ENCODE measurements at places on chromosomes 3 and 15.

DNA sequence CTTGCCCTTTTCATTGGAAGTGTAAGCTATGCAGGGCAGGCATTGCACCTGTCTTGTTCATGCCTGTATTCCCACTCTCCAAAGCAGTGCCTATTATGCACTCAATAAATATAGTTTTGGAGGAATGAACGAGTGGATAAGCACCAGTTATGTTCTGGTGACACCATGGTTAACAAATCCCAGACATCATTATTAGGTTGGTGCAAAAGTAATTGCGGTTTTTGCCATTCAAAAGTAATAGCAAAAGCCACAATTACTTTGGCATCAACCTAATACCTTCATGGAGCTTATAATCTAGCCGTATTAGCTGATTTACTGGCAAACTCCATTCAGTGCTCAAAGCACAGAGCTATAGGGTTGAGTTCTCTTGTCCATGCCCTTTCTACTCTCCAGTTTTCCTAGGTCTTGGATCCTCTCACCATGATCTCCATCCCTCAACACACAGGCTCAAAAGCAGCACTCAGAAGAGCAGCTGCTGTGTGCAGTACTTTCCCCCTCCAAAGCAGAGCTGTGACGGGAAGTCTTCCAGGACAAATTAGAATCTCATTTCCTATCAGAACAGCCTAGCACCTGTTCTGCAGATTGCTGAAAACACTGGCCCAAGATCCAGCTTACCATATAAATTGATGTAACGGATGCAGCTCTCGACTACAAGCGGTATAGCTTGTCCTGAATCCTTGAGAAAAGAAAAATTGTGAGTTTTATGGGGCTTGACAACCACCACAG is 63.2 kb upstream of the RAD18 start:
- no peak for DNase-seq

DNA sequence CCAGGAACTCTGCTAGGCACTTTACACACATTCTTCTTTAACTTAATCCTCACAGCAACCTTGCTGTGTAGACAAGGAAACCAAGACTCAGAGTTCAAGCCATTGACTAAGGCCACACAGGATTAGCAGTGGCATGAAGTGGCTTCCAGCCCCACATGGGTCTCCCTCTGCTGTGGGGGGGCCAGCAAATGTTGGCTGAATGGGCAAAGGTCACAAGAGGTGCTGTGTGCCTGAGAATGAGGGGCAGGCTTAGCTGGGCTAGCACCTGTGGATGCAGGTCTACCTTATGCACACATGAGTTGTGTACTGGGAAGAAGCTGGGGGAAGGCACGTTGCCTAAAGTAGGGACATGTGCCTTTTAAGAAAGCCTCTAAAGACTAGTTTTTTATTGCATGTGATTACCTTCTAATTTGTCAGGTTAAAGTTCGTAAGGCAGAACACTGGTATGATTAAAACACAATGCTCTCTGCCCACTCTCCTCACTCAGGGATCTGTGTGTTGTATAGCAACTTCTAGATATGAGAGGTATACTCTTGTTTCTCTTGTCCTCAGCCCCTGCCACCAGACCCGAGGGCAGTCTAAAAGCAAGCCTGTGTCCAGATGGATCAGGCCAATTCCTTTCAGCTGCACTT is 10.9 kb downstream of the BAHD1 start:
- DNase-seq: no peak

- no peak for DNase-seq
Observed at GRCh38 chr15:67256051-67256450, 1.5 kb downstream of the IQCH start.

- peak; percentile 23 for DNase-seq
Observed at GRCh38 chr3:189267981-189268613, 96.3 kb downstream of the TPRG1 start.

DNA sequence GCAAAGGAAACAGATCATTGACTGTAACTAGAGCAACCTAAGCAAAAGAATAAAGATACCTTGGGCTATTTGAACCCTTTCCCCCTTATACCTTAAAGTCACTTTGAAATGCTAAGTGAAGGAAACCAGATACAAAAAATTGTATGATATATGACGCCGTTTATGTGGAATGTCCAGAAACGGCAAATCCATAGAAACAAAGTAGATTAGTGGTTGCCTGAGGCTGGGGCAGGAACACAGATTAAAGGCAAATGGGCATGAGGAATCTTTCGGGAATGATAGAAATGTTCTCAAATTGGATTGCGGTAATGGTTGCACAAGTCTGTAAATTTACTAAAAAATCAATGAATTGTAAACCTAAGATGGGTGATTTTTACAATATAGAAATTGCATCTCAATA is 160.1 kb upstream of the CCDC54 start:
- DNase-seq: peak; percentile 78

GRCh38 chr3:53733446-53733845 is 112.8 kb downstream of the CHDH start:
- DNase-seq: no peak

DNA sequence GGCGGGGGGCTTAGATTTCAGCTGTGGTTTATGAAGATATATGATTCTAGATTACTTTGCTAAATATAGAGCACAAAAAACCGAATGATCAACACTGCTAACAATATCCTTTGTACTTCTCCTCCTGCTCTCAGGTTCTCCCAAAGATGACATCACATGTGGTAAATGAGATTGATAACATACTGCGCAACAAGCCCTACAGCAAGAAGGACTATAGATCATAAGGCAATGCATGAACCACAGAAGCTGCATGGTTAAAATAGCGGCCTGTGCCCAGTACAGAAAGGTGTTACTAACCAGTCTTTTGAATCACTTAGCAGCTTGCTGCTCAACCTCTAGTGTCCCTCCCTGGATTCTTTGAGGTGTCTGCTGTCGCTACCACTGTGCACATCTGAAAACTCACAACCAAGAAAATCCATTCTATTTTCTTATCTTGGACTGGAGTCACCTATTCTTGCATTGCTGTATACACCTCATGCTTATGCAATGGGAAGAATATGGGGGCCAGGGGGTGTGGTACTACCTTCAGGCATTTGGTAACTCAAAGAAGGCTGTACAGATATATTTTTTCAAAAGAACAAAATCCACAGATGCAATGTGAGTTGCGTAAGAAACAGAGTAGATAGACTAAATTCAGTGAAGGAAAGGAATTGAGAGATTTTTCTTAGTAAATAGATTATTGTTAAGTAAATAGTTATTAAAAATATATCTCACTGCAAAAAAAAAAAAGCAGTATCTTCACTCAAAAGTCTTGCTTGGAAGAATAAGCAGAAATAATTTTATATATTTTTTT is 18.2 kb downstream of the SSR3 start:
- no peak for DNase-seq

- no peak for DNase-seq
Observed at GRCh38 chr3:132218817-132219755, 98.1 kb upstream of the ACP3 start.

GRCh38 chr3:70749122-70749521 is 436.7 kb upstream of the MDFIC2 start:
- no peak for DNase-seq

- no peak for DNase-seq
Observed at GRCh38 chr3:158777161-158777873, 24.5 kb upstream of the MFSD1 start.

DNA sequence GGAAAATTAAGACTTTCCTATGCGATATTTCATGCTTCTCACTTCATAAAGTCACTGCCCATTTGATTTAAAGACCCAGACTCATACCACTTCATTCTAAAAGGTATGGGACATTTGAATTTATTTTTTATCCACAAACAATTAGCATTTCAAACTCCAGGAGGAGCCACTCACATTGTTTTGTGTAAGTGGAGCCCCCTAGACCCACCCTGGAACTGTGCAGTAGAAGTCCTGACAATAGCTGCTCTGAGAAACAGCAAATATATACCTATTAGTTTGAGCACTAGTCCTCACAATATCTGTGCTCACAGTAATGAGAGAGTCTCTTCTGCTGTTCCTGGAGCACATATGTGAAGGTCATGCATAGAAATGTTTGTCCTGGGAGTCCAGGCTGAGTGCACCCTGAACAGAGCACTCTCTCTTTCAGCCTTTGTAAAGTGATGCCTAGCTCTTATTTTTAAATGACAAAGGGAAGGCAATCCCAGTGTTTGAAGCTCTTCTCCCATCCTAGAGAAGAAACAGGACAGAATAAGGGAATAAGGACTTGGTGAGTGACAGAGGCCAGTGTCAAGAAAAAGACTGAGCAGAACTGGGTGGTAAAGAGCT is 127.5 kb upstream of the STRIT1 start:
- no peak for DNase-seq

GRCh38 chr3:48451270-48451669 is 4.7 kb downstream of the ATRIP start:
- no peak for DNase-seq

- DNase-seq: no peak
Observed at GRCh38 chr3:180700941-180701340, 21.7 kb upstream of the CCDC39 start.

DNA sequence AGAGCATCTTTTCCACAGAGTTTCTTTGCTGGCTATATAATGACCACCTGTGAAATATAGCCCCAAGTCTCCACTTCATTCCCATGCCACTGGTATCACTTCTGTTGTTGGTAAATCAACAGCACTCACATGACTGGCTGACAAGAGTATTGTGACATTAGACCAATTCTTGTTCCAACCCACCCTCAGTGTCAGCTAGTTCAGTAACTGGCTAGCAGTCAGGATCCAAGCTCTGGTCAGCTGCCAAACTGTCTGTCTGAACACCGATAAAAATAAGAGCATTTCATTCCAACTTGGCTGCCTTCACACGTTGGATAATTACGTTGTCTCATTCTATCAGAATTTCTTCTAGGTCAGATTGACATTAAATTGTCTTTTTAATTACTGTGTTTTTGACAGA is 166.5 kb downstream of the USP13 start:
- no peak for DNase-seq

DNA sequence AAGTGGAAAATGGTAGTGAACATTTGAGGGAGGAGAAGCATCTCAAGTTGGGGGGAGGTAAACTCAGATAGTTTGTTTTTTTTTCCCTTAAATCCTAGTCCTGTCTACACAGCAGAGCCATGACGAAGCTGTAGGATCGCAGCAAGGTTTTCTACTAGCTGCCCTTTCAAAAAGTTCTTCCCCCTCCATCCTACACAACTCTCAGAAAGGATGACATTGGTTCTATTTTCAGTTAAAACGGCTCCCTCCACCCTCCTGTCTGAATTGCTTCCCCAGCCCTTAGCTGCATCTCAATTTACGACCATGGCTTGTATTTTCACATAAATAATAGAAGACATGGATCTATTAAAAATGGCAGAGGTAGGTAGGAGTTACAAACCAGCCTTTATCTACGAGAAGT is 2.2 kb downstream of the HOMER2 start:
- DNase-seq: no peak

GRCh38 chr3:131329774-131330173 is 51.8 kb upstream of the NUDT16 start:
- DNase-seq: no peak

- DNase-seq: no peak
Observed at GRCh38 chr15:83846847-83847246, 192.9 kb downstream of the ADAMTSL3 start.

DNA sequence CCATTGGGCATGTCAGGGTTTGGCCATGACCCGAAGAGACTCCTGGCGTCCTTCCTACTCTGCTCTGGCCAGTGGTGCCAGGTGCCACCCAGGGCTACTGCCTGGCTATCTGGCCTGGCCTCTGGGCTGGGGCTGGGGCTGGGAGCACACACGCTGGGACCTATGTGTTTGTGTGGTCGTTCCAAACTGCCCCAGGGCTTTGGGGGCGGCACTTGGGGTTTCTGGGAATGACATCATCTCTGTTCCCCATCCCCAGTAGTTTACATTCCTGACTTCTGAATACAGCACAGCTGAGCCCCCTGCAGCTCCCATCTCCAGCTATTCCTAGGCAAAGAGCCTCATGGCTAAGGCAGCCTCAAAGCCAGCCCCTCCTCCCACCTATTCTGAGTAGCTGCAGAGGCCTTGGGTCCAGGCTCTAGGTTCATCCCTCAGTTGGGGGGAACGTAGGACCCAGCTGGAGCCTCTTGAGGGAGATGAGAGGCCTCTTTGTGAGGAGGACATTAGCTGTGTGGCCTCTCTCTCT is 24.3 kb downstream of the PLEKHO2 start:
- no peak for DNase-seq

DNA sequence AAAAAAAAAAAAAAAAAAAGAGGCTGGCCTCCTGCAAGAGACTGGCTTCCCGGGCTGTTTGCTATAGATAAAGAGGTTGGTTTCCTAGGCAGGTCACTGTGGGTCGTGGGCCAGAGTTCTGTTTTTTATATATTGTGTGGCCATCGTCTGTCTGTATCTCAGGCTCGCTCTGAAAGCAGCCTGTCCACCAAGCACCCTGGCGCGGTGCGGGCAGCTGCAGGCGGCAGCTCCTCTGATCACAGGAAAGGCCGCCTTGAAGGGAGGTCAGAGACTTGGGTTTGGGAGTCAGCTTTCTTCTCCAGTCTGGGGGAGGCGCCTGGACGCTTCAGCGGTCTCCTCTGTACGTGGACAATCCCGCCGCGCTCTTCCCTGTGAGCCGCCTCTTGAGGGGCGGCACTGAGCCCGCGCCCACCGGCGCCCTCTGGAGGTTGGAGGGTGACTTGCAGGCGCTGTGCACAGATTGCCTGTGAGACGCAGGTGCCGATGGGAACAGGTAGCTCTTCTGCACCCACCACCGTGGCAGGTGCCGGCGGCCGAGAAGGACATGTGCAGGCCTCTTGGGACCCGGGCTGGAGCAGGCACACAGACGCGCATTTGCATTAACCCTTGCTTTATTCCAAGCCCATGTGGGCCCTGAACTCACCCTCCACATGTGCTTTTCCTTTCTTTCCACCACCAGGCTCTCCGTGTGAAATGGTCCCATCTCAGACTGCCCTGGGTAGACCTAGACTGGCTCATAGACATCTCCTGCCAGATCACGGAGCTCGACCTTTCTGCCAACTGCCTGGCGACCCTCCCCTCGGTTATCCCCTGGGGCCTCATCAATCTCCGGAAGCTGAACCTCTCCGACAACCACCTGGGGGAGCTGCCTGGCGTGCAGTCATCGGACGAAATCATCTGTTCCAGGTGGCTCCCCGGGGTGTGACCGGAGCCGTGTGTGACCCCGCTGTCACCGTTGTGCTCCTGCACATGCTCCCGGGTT is 89.3 kb downstream of the LRRK1 start:
- DNase-seq: peak; percentile 91

- no peak for DNase-seq
Observed at GRCh38 chr3:3227640-3228039, 48.1 kb upstream of the CRBN start.

- DNase-seq: no peak
Observed at GRCh38 chr15:68667800-68668625, 89.2 kb downstream of the CORO2B start.

All from SW 1271 (cell line).